ENCODE measurements at places on chromosomes 4 and X.

DNA sequence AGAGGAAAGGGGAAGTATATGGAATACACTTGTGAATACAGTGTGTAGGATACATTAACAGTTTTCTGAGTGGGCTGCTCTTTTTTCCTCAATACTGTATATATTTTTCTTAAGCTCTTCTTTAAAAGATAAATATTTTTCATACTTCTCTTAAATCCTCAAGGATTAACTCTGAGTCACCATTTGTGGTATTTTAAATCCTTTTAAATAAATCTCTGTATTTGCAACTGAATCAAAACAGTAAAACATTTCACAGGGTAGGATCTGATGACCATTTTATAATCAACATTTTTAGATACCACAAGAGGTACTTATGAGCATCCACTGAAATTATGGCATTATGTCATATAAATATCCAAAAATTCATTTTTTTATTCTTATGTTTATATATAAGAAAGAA lies 87.6 kb downstream of the GAB1 start:
- DNase-seq, result no peak

GRCh38 chr4:41236508-41236907 lies 20.2 kb upstream of the UCHL1 start:
- no peak for DNase-seq

GRCh38 chr4:175807547-175807946 lies 4.5 kb downstream of the GPM6A start:
- no peak for DNase-seq

DNA sequence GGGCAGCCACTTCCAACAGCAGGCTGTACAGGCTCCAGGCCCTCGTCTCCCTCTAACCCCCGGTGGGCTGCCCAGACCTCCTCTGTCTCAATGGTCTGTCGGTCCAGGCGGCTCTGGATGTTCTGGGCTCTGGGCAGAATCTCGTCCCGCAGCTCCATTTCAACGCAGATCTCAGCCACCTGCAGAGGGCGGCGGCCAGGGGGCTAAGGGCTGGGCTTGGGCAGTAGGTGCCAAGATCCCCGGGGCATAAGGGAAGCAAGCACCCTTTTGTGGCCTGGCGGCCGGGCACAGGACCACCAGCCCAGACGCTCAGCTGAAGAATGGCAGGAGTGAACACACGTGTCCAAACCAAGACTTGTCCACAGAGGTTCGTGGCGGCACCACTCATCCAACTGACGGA lies 9.2 kb downstream of the AVPR2 start:
- no peak for DNase-seq

DNA sequence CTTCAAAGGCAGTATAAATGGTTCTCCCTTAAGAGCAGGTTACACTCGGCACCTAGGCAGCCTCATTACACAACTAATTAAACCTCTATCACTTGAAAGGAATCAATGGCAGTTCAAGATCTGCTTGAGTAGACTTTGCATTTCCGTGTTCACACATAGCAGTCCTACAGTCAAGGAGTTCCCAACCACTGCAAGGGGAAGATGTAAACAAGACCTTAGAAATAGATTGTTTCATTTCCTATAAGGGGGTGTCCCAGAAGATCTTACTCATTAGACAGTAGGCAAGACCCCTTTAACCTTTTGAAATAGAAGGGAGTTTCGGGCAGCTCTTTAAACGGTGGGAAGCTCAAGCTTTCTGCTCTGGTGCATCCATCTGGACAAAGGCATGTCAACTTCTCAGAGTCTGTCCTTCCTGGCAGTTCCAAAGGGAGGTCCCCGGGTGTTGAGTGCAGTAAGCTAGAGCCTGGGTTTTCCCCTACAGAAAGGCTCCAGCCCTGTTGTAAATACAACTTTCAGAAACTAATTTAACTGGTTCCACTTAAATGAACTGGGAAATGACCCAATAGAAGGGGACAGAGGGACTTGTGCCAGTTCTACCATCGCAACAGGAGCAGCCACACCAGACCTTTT lies 150.8 kb downstream of the RBMX2 start:
- no peak for DNase-seq

DNA sequence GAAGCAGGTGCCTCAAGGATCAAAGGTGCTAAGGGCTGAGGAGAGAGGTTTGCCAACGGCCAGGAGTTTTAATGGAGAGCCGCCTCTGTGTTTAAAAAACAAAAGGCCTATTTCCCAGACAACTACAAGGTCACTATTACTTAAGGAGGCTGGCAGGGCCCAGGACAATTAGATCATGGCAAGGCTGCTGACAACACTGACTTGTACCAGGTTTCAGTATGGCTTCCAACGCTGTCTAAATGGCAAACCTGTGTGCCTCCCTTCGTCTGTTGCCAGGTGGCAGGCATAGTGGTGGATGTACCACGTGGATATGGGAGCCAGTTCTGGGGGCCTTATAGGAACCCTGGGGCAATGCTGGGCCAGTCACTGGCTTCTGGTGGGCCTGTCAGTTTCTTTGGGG lies 41.0 kb downstream of the NSG1 start:
- DNase-seq, result no peak

- DNase-seq, result no peak
These were observed 3.6 kb downstream of the ADGRA3 start for GRCh38 chr4:22512306-22512705.

DNA sequence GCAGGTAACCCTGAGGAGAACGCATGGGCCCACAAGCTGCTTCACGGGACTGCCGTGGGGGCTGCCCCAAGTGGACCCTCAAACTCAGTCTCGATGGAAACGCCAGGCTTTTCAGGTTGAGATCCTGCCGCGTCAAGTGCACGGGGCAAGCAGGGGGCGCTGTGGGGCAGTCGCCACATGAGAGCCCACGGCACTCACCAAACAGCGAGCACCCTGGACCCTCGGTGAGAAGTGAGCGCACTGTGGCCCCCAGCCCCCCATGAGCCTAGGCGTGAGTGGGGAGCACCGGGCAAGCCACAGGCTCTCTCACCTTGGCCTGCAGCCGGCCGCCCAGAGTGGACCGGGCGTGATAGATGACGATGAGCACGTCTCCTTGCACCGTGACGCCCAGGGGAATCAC lies 50.9 kb upstream of the CPLX1 start:
- no peak for DNase-seq

GRCh38 chrX:78886550-78886949 lies 58.6 kb upstream of the P2RY10 start:
- DNase-seq, result no peak

Measured in T-helper 1 cell (primary cell).